ENCODE measurements at places on chromosomes 11 and 22.

DNA sequence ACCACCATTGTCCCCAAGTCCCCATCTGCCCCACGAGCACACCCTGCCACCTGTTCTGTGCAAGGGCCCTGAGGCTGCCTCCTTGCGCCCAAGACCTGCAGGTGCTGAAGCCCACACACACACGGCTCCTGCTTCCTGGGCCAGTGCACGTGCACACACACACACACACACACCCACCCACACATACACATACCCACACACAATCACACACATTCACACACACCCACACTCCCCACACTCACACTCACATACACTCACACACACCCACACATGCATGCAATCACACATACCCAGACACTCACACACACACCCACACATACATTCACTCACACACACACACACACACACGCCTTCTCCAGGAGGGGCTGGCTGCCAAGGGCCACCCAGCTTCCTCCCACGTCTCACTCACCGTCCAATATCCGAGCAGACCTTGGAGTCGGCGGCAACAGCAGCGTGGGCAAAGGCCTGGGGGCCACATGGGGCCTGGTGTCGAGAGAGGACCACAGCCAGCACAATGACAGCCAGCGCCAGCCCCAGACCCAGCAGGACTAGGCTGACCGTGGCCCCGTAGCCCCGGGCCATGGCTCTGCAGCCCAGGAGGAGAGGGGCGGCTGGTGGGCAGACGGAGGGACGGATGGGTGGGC lies 616 bp downstream of the GGT5 start:
- no peak for DNase-seq

GRCh38 chr22:27771637-27772036 lies 29.9 kb downstream of the MN1 start:
- DNase-seq: no peak

- DNase-seq: no peak
These were observed 83.7 kb downstream of the MYO7A start for GRCh38 chr11:77211594-77212251.

- DNase-seq: no peak
These were observed 390.5 kb upstream of the RAG2 start for GRCh38 chr11:36988556-36988955.

DNA sequence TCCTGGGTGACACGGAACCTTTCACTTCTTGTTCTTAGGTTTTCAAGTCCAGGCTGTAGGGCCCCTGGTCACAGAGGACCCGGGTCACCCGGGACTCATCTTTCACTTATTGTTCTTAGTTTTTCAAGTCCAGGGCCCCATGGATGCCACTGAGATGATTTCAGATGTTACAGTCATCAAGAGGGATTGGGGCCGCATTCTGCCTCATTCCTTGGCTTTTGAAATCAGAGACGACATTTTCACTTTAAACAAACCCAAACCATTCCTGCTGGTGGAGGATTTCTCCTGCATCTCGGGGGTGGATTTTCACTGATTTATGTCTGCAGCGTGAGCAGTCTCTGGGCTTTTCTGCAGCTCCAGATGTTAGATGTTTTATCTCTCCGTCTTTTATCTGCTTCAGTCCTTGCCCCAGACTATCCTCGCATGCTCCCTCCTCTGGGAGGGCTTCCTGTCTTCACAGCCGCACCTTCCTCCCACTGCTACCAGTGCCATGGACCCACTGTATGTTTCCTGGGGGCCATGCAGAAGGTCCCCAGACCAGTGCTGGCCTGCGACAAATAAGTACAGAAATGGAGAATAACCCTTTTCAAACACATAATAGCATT lies 27.4 kb downstream of the FBLN1 start:
- no peak for DNase-seq

DNA sequence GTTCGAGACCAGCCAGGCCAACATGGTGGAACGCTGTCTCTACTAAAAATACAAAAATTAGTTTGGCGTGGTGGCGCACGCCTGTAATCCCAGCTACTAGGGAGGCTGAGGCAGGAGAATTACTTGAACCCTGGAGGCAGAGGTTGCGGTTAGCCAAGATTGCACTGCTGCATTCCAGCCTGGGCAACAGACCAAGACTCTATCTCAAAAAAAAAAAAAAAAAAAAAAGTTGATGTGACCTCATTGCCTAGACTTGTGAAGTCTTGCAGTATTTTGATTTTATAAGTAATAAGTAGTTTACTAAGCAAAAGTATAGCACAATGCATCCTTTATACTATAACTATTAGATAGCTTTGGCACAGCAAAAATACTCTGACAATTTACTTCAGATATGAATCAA lies 9.9 kb upstream of the CUL5 start:
- no peak for DNase-seq

- no peak for DNase-seq
These were observed 5.2 kb downstream of the TRAPPC4 start for GRCh38 chr11:119023741-119024140.

GRCh38 chr11:48005136-48005535 lies 24.8 kb downstream of the PTPRJ start:
- DNase-seq: no peak

- no peak for DNase-seq
These were observed 25.9 kb upstream of the KCNJ11 start for GRCh38 chr11:17414317-17414737.

- no peak for DNase-seq
These were observed 20.4 kb downstream of the RSPH14 start for GRCh38 chr22:23121424-23121823.

DNA sequence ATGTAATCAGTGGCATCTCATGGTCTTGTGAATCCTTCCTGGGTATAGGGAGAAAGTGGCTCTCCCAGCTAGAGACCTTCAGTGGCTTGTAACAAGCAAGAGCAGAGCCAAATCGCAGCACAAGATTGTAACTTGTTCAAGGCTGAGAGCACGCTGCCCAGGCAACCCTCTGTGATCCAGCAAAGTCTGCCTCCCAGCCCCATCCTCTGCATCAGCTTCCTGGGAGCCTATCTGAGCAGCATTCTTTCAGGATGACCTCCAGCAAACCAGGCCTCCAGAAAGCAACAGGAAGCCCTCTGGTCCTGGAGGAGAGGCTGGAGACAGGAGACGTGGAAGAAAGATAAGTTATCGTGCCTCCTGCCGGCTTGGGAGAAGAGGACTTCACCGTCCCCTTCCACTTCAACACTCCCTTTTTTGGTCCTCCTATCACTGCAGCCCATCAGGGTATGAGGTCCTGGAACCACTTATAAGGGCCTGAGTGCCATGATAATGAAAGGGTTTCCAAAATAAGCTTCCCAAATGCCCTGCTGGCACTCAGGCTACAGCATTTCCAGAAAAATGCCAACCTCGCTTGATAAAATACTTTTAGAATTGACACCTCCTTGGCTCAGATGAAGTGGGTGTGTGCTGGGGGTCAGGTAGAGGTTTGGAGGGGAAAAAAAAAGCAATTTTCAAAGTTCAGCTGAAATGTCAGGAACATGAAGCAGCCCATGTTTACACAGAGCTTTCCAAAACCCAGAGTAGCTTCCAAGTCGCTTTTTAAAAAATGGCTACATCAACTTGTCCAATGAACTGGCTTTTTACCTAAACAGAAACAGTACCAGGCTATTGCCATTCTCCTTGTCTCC lies 80.2 kb downstream of the PLEKHA7 start:
- DNase-seq: no peak

- DNase-seq: no peak
These were observed 15.1 kb upstream of the CEP295 start for GRCh38 chr11:93646399-93646798.

GRCh38 chr11:86537541-86538222 lies 134.7 kb downstream of the ME3 start:
- DNase-seq: no peak

DNA sequence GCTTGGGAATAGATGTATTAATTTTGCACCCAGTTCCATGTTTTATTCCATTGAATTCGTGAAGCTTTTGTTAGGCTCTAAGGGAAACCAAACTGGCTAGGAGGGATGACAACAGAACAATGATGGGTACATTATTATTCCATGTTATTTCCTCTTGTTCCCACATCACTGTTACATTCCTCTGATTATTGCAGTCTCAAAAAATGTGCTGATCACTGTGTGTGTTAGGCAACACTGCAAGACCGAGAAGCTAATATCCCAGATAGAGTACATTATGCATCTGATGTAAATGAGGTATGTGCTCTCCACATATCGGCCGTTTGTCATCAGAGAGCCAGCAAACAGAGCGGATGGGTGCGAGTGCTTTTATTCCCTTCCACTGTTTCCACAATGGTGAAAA lies 327.9 kb downstream of the SOX6 start:
- DNase-seq: no peak

DNA sequence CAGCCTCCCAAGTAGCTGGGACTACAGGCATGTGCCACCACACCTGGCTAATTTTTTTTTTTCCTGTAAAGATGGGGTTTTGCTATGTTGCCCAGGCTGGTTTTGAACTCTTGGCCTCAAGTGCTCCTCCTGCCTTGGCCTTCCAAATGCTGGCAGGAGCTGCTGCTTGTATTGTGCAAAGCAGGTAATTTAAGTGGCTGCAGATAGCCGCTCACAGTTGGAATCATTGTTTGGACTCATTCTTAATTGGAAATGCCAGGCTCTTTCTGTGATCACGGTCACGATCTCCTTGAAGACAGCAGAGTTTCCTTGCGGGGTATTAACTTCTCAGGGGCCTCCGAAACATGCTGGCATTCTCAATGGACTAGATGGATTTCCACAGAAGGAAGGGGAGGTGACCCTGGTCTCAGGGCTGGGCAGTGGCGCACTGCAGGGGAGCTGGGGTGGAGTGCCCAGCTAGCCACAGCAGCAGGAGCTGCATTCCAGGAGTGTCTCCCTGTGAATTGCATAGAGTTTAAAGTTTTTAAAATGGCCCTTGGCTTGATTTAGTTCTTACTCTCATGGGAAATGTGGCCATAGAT lies 136.1 kb downstream of the MORC2 start:
- no peak for DNase-seq

DNA sequence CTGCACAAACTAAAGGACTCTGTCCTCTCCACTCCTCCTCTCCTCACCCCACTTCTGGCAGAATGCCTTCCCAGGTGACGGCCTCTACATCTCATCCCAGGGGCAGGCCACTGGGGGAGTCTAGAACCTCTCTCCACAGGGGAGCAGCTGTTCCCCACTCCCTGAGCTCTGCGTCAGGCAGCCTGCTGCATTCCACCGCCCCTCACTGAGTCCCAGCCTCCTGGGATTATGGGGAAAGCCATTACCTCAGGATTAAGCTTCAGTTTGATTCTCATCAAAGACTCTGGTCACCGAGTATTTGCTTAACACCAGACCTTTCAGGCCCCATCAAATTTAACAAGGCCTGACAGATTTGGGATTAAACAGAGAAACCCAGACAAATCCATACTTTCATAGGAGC lies 405.9 kb downstream of the NXPE2 start:
- DNase-seq: no peak

Data from activated T-cell treated with anti-CD3 and anti-CD28 coated beads for 4 hours (primary cell).